CD4-positive, alpha-beta T cell treated with Interleukin-21 for 1 hour (primary cell): ENCODE measurements at places on chromosomes 2 and 18.

DNA sequence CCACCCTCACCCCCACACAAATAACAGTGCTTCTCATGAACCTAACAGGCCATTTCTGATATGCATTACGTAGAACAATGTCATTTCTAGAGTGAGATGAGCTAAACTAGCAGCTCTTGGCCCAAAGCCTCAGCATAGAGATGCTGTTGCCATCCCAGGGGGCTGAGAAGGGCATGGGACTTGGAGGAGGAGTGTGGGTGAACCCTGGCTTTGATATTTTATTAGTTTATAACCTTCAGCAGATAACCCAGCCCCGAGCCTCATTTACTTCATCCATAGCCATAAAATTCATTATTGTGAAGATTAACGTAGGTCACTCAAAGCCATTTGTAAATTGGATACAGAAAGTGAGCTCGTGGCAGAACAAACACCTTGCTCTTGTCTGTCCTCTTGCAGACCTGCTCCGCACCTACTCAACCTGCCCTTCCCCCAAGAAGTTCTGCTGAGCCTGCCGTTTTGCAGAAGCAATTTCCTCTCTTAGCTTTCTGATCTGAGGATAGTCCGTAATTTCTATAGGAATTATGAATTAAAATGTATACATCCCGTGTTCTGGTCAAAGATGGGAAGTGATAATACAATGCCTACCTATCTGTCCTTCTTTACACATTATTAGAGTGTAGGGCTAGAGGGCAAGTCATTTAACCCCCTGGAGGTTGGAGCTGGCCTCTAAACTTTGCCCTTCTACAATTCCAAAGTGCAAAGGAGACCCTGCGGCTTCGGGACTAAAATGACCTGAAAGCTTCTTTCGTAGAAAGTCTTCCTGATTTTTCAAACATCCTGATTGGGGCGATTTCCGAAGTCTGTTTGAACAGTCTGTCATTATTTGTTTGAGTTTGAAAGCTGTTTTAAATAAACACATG lies 187.4 kb downstream of the BCL2 start:
- DNase-seq: no peak

DNA sequence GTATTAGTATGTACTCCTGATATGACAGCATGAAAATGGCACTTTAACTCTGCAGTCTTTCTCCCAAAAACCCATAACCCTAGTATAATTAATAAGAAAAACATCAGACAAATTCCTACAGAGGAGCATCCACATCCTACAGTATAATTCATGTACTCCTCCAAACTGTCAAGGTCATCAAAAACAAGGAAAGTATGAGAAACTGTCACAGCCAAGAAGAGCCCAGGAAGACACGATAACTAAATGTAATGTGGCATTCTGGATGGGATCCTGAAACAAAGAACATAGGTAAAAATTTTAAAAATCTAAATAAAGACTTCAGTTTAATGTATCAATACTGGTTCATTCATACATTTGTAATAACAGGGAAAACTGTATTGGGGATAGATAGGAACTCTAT lies 88.2 kb downstream of the SLC66A3 start:
- no peak for DNase-seq

DNA sequence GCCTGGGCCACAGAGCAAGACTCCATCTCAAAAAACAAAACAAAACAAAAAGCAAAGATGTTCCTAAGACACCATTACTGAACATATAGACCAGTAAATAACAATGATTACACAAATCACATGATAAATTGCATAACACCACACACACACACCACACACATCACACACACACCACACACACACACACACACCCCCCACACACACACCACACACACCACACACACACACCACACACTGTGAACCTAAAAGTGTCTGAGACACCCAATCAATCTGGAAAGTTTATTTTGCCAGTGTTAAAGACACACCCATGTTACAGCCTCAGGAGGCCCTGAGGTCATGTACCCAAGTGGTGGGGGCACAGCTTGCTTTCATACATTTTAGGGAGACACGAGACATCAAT lies 62.6 kb upstream of the ASAP2 start:
- DNase-seq: no peak

DNA sequence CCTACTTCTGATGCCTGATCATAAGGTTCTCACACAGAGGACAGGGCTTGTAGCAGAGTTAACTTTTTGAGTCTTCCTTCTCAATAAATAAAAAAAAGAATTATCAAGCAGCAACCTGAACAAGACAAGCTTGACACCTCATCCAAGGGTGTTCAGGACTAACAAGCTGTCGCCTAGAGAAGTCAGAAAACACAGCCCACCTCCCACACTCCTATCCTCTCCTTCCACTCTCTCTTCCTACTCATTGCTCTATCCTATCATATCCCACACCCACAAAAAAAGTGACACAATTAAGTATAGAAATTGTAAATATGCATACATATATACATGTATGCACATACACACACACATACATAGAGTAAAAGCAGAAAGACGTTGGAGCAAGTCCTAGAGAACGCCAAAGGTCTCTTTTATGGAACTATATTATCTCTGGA lies 5.4 kb downstream of the NBAS start:
- no peak for DNase-seq

DNA sequence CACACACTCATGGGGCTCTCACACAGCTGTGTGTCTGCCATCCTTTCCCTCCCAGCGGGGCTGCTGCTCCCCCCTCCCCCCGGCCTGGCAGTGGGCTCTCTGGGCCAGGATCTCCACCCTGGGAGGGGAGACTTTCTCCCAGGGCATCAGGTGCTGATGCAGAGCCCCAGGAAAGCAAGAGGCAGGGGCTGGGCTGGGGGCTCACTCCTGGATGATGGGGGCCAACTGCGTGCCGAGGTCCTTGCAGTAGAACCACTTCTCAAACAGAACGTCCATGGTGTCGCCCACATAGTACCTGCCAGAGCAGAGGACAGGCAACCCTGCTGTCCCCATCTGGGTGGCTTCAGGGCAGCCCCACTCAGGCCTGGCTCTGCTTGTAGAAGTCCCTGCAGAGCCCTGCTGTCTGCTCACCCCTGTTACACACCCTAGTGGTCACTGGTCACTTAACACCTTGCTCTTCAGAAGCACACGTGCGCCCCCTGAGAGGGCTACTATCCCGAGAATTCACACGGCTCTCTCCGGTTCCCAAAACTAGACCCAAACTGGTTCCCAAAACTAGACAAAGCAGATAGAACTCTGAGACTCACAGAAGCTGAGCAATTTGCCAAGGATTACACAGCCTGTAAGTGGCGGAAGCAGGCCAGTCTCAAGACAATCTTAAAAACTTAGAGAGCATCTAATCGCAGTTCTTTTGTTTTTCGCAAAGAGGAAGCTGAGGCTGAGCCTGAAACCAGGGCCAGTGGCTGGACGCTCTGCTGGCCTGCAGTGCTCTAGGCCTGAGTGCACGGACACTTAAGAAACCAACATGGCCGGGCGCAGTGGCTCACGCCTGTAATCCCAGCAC lies 6.6 kb upstream of the OXER1 start:
- DNase-seq: no peak

- no peak for DNase-seq
These were observed 290.9 kb upstream of the SIX2 start for GRCh38 chr2:45300026-45300750.

- no peak for DNase-seq
These were observed 96.7 kb upstream of the LMAN1 start for GRCh38 chr18:59455728-59456276.

DNA sequence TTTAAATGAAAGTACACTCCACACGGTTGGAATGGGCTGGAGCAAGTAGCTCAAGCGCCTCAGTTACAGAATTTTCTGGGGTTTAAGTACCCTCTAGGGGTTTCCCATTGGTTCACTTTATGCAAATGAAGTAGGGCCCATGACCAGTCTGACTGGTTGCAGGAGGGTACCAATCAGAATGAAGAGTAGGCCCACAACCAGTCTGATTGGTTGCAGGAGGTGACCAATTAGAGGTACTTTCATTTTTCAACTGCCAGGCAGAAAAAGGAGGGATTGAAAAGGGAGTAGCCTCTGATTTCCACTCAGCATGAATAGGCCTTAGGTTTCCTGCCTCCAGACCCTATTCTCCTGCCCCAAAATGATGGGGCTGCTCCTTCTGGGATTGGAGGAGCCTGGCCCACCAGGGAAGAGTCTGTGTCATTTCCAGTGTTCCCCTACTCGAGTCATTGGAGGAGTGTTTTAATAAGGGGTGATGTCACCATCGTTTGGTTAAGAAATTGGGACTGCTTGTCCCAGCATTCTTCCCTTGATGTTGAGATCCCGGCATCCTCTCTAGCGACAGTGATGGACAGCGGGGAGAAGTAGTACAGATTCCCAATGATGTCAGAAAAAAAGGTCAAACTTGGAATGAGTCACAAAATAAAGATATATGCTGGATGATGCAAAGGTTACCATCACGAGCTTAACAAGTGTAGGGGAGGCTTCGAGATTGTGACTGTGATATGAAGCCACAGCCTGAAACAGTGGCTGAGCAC lies 210.4 kb downstream of the SH3BP4 start:
- no peak for DNase-seq

- no peak for DNase-seq
These were observed 7.6 kb downstream of the FSIP2 start for GRCh38 chr2:185745864-185746859.

DNA sequence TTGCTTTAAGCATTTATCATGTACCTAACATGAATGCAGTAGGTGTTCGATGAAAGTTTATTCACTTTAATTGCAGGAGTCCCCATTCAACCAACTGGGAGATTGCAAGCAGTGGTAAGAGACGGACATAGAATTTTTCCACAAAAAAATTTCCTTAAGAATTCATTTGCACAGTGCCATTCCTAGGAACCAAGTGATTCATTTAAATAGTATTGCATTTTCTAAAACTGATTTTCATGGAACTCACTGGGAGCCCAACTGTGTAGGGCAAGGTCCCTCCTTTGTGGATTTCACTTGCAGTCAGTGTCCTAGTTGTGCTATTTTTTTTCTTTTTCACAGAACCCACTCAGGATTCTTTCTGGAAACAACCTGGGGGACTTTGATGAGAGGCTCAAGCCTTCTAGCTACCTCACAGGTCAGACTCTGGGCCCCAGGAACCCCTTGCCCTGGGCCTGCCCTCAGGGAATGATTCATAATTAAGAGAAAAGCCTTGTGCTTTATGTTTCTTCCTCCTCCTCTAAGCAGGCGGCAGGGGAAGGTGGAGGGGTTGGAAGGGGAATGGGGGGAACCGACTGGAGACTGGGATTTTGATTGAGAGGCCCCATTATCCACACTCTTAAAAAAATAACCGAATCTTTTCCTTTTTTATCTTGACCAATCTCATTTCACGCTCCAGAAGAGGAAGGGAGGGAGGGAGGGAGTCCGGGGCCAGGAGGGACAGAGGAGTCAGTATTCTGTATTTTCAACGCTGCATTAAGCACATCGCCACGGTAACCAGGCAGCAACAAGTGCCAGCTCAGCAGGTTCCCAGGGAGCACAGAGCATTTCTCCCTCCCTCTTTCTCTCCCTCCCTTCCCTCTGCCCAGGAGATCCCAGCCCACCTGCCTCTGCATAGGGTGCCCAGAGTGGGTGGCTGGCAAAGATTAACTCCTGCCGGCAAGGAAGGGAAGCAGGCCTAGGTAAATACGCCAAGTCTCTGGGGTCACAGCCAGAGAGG lies 51.8 kb downstream of the PSD4 start:
- DNase-seq: no peak
